ENCODE measurements at places on chromosomes 16 and 17. TPM values are rescaled to one million over a fixed set of nuclear protein-coding genes. Genes with fewer than 3 reads are reported as not detected.
A peak's percentile ranks its signal among the peaks of the same experiment; 100 is the strongest.

DNA sequence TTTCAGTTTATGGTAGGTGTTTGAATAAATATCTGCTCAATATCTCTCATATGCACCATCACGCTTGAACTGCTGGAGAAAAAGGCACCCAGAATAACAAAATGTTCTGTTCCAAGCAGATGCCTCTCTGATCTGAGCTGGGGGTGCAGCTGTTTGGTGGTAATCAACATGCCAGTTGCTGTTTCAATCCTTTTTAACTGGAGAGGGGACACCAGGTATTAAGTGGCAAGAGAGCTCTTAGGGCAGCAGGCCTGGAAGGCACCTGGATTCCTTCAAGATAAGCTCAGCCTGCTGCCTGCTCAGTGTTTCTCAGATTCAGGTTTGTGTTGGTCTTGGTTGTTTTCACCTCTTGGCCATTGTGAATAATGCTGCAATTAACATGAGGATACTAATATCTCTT lies 27.2 kb upstream of the VAT1L start:
- H3K4me1 ChIP-seq: no peaks in the 10 kb centered on the region
- peaks cover 3% of the 10 kb centered on the region for H3K27me3 ChIP-seq
- no peak overlapping the region for H3K4me3 ChIP-seq

ELMO3 gene
- total RNA-seq: 7.1 TPM

DNA sequence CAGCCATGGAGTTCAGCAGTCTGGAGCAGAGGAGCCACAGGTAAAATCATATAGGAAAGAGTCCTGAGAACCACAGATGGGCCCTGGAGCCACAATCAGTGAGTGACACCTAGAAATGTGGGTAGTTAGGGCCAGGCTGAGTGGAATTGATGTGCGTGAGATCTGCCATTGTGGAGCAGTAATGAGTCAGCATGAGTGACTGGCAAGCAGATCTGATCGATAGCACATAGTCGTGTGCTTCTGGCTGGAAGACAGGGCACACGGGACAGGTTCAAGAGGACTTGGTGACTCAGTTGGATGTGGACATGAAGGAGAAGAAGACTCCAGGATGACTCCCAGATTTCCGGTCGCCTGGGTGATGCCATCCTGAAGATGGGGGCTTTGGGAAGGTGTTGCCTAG lies 12.3 kb downstream of the ADORA2B start:
- peaks cover 24% of the 10 kb centered on the region for H3K27me3 ChIP-seq
- DNase-seq: peak; percentile 46
- H3K4me1 ChIP-seq: peaks cover 37% of the 10 kb centered on the region
- peaks cover 5% of the 10 kb centered on the region for H3K36me3 ChIP-seq
- no peak overlapping the region for H3K27ac ChIP-seq
- no peak overlapping the region for H3K4me3 ChIP-seq

- no peaks in the 10 kb centered on the region for H3K27me3 ChIP-seq
- DNase-seq: no peak
- no peak overlapping the region for H3K4me3 ChIP-seq
- no peaks in the 10 kb centered on the region for H3K36me3 ChIP-seq
- no peak overlapping the region for H3K27ac ChIP-seq
- no peaks in the 10 kb centered on the region for H3K4me1 ChIP-seq
Observed at GRCh38 chr16:58963479-58963878, 229.4 kb upstream of the GOT2 start.

GRCh38 chr17:80110927-80111701 lies 9.7 kb downstream of the GAA start:
- no peak overlapping the region for H3K27ac ChIP-seq
- H3K36me3 ChIP-seq: no peaks in the 10 kb centered on the region
- H3K4me1 ChIP-seq: no peaks in the 10 kb centered on the region
- DNase-seq: no peak

NPIPB13 gene
- 14.9 TPM for total RNA-seq

DNA sequence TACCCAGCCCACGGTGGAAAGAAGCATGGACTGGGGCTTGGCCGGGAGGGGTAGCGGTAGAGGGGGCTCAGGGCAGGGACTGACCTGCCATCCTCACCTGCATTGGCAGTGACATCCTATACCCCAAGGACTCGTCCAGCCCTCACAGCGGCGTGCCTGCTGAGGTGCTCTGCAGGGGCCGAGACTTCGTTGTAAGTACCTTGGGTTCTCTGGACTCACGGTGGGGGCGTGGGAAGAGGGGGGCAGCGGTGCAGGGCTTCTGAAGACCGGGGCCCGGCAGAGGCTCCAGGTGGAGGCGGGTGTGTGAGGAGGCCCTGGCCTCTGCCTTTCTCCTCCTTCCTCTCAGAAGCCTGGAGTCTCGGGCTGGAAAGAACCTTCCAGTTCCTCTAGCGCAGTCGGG lies 25.5 kb downstream of the POLR3E start:
- no peaks in the 10 kb centered on the region for H3K27me3 ChIP-seq
- peaks cover 6% of the 10 kb centered on the region for H3K4me1 ChIP-seq

GRCh38 chr17:75994802-75995370 lies 5.8 kb upstream of the CDK3 start:
- H3K27ac ChIP-seq: peak overlapping the region; percentile 17
- peaks cover 15% of the 10 kb centered on the region for H3K4me1 ChIP-seq
- no peaks in the 10 kb centered on the region for H3K27me3 ChIP-seq
- H3K4me3 ChIP-seq: no peak overlapping the region

- H3K4me1 ChIP-seq: no peaks in the 10 kb centered on the region
- H3K4me3 ChIP-seq: no peak overlapping the region
- H3K27me3 ChIP-seq: no peaks in the 10 kb centered on the region
- H3K27ac ChIP-seq: no peak overlapping the region
Observed at GRCh38 chr17:69853541-69854224, 221.3 kb upstream of the KCNJ16 start.

GRCh38 chr16:24069036-24069590 lies 187.0 kb upstream of the CACNG3 start:
- no peaks in the 10 kb centered on the region for H3K27me3 ChIP-seq
- H3K4me3 ChIP-seq: no peak overlapping the region
- H3K4me1 ChIP-seq: peaks cover 14% of the 10 kb centered on the region
- no peak overlapping the region for H3K27ac ChIP-seq
- no peaks in the 10 kb centered on the region for H3K36me3 ChIP-seq
- no peak for DNase-seq

TBC1D3K gene
- total RNA-seq: not detected

DNA sequence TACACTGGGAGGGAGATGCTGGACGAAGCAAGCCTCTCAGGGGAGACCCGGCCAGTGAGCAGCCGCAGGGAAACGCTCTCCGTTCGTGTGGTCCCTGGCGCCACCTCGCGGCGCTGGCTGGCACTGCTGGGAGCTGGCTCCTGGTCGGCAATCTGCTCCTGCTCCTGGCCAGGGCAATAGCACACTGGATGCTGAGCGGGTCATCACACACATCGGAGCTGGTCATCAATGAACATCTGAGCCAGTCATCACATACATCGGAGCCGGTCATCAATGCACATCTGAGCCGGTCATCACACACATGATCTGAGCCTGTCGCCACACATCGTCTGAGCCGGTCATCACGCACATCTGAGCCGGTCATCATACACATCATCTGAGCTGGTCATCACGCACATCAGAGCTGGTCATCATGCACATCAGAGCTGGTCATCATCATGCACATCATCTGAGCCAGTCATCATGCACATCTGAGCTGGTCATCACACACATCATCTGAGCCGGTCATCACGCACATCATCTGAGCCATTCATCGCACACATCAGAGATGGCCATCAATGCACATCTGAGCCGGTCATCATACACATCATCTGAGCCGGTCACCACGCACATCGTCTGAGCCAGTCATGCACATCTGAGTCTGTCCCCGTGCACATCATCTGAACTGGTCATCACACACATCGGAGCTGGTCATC lies 217.3 kb downstream of the RBFOX3 start:
- DNase-seq: peak; percentile 52
- peaks cover 17% of the 10 kb centered on the region for H3K27me3 ChIP-seq
- H3K4me1 ChIP-seq: no peaks in the 10 kb centered on the region
- no peak overlapping the region for H3K27ac ChIP-seq
- H3K36me3 ChIP-seq: no peaks in the 10 kb centered on the region
